ENCODE measurements at places on chromosomes 3 and 15.

DNA sequence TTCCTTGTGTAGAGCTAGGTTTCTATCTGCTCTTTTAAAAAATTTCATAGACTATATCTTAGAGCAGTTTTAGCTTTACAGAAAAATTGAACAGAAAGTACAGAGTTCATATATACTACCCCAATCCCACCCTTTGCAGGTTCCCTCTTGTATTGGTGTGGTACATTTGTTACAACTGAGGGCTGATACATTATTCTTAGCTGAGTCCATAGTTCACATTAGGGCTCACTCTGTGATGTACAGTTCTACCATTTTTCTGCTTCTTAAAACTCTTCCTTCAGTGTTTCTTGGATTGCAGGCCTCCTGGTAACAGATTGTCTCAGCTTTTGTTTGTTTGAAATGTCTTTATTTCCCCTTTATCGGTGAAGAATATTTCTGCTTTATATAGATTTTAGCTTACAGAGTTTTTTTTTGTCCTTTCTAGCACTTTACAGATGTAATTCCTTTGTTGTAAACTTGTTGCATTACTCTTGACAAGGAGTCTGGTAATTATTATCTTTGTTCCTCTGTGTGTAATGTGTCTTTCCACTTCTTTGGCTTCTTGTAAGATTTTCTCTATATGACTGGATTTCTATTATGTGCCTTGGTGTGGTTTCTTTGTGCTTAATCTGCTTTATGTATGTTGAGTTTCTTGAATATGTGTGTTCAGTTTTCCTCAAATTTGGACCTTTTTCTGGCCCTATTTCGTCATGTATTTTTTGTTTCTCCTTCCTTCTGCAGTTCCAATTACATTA is 25.3 kb downstream of the MEF2A start:
- DNase-seq = no peak

DNA sequence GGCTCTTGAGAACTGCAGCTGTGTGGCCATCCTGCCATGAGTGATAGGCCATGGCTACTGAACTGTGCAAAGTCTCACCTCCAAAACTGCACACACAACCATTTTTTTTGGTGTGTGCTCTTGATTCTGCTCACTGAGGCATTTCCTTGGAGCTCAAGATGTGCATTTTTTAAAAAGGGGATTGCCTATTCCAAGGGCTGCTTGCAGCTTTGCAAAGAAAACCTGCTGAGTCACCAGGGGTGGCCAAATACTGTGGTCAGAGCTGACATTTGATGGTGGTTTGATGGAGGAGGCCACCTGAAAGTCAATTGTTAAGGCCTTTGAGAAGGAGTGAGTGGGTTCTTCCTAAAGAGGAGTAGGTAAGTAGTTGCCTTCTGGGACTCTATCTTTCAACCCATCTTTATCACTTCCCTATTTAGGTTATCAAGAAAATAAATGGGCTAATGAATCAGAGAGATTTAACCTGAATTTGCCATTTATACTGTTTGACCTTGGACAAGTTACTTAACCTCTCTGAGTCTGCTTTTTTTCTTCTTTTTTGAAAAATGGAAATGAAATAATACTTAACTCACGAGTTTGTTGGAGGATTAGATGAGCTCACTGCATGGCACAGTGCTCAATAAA is 87.9 kb downstream of the CHST2 start:
- DNase-seq = no peak

DNA sequence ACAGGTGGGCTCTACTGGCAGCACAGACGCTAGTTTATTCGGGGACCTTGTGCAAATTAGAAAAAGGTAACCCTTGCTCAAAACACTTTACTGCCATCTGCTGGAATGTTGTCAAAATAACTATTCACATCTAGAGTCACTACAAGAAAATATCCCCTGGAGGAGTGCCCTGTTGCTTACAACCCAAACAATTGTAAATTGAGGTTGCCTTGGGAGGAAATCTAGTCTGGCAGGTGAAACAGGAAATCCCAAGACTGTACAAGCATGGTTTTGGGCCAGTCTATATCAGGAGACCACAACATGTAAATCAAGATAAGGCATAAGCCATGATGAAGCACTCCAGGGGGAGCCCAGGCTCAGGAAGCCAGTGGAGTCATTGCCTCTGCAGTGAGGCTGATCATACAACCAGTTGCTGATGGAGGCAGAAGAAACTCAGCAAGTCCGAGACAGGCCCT is 136.8 kb upstream of the ACP3 start:
- DNase-seq = peak; percentile 73

- peak; percentile 31 for DNase-seq
Observed at GRCh38 chr3:185176750-185177359, 24.0 kb upstream of the C3orf70 start.
